ENCODE measurements at places on chromosomes 4 and X.

DNA sequence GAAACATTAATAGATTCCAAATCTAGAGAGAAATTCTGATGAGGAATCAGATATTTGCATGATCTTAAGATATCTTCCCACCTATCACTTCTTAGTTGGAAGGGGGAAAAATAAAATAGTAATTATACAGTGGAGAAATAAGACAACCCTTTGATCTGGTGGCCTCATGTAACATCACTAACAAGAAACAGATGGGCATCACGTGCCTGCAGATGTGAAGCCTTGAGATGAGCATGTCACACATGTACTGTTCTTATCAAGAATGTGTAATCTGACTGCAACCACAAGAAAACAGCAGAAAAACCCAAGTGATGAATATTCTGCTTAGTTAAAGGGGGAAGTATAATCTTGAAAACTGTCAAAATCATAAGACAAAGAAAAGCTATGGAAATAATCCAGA lies 31.4 kb upstream of the NKX6-1 start:
- no peak for DNase-seq

- no peak for DNase-seq
Observed at GRCh38 chr4:5412296-5412695, 296.1 kb downstream of the EVC2 start.

GRCh38 chr4:124737619-124738018 lies 25.1 kb upstream of the ANKRD50 start:
- DNase-seq = no peak

GRCh38 chr4:60187428-60187827 lies 1012.7 kb upstream of the ADGRL3 start:
- DNase-seq = no peak

- no peak for DNase-seq
Observed at GRCh38 chr4:168524006-168524405, 27.2 kb downstream of the PALLD start.

DNA sequence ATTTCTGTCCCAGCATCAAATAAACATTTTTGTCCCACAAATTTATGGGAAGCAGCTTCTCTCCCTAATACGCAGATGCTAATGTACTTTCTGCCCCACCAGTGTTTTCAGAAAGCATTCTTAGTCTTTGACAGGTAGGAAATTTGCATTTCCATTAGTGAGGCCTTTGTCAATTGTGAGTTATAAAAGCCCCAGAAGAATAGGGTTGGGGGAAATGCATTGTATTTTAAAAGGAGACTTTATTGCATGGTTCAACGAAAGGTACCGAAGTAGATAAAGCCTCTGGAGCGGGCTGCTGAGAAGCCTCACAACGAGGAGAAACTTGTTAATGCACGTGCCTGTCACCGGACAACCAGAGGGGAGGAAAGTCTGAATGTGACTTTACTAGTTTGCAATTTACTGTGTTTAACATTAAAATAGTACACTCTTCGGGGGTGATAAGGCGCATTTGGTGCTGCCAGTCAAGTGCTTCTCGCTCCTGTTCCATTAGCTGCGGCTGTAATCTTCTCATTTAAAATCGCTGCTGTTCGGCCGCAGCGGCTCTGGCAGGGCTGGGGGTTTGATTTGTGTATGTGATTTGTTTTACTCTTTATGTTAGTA lies 63.4 kb downstream of the DCTD start:
- no peak for DNase-seq

- DNase-seq = no peak
Observed at GRCh38 chr4:93384887-93385286, 443.7 kb upstream of the ATOH1 start.

DNA sequence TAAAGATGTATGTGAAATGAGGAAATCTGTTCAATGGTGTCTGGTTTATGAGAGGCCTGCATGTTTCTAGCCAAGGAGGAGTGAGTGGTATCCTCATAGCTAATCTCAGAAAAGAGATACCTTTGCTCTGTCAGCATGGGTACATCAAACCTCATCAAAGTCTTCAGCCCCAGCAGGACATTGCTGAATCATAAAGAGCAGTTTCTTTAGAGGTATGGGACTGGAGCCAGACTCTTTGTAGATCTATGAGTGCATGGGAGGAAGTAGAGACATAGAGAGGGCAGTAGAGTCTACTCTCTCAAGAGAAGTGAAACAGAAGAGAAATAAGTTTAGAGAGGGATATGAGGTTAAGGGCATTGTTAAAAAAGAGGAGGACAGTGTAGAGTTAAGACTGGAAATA lies 1950.9 kb downstream of the ARAP2 start:
- DNase-seq = no peak

DNA sequence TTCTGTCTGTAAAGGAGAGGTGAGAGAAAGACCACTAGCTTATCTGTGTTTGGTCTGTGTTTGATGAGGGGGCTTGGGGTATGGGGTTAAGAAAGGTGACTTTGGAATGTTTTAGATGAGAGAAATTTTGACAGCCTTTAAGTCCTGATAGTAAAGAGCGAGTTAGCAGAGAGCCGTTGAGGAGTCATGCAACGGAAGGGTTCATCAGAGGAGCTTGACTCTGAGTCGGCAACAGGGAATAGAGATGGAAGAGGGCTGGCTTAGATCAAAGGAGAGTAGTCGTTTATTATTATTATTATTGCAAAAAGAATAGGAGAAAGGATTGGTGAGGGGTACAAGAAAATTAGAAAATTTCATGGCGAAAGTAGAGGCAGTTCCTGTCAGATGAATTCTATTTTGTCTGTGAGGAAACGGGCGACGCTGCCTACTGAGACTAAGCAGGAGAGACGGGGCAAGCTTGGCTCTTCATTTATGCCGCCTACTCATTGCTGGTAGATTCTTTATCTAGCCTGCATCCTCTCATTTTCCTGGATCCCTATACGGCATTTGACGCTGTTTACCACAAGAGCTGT lies 473 bp upstream of the VAMP7 start:
- DNase-seq = no peak

- DNase-seq = no peak
Observed at GRCh38 chr4:106062452-106062875, 167.2 kb downstream of the NPNT start.

- DNase-seq = no peak
Observed at GRCh38 chr4:54645830-54646229, 11.9 kb upstream of the KIT start.

DNA sequence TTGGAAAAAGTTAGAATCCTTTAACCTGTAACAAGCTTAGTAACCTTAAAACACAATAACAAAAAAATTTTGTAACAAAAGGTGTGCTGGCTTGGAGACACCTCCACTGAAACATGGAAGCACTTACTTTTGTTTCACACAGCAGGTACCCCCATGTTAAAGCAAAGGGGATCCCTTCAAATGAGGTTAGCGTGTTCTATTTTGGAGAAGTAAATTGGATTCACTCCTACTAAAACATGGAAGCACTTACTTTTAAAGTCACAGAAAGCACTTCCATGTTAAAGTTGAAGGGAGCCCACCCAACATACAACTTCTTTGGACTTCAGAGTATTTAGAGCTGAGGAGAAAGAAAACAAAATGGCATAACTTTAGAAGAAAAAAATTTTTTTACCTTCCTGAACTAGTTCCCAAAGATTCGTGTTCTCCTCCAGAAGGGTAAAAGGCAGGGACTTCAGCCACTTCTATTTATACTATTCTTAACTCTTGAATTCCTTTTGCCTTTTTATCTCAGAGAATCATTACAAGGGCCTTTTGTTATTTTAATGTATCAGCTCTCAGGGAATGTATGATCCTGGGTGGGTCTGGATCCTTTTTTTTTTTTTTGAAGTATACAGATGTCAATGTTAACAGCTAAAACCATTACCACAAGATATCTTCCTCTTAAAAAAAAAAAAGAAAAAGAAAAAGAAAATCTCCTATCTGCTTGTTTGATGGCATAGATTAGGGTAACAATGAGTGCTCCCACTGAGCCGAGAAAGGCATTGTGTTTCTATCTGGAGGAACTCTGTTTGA lies 11.5 kb downstream of the LARP7 start:
- no peak for DNase-seq

- DNase-seq = no peak
Observed at GRCh38 chr4:187416216-187416615, 579.4 kb upstream of the ZFP42 start.

DNA sequence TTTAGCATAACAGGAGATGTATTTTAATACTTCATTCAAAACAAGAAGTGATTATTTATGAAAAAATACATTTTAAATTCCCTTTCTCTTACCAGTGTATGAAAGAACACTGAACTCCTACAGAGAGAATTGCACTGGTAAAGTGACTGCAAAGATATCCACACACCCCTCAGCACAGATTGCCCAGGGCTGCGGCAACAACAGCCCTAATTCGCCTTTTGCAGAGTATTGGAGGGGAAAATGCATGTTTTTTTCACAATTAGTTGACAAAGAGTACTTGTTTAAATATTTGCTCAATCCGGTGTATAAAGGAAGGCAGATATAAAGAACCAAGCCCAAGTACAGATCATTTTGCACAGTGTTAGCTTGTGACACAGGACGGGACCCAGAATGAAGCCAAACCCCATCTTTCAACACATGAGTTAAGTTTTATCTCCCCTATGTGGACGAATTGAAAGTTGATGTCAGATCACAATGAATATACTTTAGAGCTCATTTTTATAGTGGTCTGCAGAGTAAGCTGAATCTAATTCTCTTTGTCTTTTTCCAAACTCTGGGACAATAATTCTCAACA lies 551.4 kb upstream of the IGFBP7 start:
- no peak for DNase-seq

DNA sequence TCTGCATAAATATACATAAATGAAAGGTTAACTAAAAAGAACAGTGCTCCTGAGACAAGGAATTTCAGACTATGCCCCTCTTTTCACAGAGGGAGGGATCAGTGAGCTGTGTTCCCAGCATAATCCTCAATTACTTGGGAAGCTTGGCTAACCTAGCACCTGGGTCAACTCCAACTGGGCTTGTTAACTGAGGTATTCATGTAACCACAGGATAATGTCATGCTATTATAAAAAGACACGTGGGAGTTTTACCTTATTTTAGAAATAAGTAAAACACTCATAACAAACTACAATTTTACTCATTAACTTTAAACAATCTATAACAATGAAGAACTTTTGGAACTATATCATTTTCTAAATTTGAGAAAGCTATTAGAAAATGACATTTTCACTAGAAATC lies 48.6 kb downstream of the RPGR start:
- no peak for DNase-seq

DNA sequence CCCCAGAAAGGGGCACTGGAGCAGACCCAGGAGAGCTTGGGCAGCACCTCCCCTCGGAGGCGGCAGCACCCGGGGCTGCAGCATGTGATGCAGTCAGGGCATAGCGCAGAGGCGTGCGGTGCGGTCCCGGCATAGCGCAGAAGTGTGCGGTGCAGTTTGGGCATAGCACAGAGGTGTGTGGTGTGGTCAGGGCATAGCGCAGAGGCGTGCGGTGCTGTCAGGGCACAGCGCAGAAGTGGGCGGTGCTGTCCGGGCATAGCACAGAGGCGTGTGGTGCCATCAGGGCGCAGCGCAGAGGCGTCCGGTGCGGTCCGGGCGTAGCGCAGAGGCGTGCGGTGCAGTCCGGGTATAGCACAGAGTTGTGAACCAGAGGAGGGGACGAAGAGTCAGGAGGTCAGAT lies 42.8 kb downstream of the ADRA2C start:
- no peak for DNase-seq

- no peak for DNase-seq
Observed at GRCh38 chr4:151729731-151730559, 30.9 kb downstream of the GATB start.

DNA sequence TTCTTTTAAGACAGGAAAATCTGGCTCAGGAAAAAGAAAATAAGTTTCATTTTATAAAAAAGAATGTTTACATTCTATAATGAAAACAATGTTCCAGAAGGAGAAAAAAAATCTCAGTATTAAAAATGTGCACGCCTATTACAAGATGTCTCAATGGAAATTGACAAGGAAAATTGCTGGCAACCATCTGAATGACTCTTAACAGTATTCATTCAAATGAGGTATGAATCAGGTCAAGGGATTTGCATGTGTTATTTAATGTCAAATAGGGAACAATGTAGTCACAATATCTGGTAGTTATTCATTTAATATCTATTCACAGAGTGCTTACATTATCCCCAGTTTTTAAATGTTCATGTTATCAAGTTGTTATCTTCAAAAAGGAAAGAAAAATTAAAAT lies 208.4 kb upstream of the TRAM1L1 start:
- DNase-seq = no peak

DNA sequence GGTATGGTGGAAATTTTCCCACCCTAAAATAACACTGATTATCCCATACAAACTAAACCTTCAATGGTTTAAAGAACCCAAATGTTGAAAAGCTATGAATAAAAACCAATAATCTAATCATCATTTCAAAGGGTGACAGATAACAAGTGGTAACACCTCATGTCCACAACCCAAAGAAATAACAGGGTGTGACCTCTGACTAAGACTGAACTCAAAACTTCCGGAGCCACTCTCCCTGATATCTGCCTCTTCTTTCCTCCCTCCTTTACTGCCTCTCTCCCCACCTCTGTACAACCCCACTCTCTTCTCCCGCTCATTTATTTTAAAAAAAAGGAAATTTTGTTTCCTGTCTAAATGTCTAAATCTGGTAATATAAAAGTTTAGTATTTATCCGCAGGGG lies 11.5 kb downstream of the FBXW7 start:
- no peak for DNase-seq

GRCh38 chr4:187999406-187999932 lies 3.9 kb downstream of the ZFP42 start:
- no peak for DNase-seq

DNA sequence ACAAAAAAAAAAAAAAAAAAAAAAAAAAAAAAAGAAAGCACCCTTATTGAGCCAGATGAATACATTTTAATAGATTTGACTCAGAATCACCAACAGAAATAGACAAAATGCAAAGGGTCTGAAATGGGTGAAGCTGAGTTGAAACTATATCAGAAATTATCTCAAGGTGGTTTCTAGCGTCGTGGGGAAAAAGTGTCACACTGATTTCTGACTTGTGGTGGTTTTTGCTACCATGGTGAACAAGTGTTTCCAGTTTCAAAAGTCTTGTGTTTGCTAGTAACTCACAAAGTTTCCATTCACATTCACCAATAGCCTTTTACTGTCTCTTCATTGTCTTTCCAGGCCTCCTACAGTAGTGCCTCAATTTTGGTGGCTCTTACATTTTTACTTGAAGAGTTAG lies 135.5 kb downstream of the ARHGAP24 start:
- DNase-seq = no peak

DNA sequence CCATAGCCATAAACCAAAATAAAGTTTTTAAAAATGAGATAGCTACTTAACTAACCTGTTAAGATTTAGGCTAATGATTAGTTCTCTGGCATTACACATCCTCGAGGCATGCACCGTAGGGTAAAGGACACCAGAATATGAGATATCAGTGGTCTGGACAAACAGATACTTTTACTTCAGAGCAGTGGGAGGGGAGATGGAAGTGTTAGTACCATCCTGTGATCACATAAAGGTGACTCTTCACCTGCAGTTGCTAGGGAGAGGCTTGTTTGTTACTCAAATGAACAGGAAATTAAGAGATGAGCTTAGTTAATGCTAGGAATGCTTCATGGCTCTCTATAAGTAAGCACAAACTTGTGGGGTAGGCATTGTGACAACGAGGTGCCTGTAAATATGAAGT lies 624.4 kb upstream of the MAGEB2 start:
- DNase-seq = no peak

All from stimulated activated CD4-positive, alpha-beta T cell treated with anti-CD3 and anti-CD28 coated beads, TNF-alpha, amount 100 ng/mL, for 24 hours (primary cell).